ENCODE measurements at places on chromosomes 7 and 10.

DNA sequence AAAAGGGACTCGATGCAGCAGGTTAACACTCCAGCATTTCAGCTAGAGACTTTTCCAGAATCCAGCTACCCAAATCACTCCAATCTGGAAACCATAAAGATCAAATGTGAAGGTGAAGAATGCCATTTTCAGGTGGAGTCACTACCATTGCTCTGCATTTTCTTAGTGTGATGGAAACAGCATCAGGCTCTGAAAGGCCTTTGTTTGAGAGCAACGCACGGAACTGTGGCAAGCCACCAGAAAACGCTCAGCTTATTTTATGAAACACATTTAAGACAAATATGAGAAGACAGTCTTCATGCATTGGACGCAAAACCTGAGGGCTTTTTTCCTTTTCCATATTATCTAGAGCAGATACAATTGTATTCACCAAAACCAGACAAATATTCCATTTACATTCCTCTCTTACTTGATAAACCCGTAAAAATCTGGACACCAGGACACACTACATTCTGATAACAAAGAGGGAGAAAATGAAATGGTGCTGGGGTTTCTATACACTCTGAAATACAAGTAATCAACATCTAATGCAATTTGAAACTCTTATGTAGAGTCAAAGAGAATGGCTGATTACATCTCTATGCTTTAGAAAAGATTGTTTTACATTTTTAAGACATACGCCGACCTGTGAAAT, 99.1 kb downstream of the NRP1 start:
- DNase-seq: no peak

DNA sequence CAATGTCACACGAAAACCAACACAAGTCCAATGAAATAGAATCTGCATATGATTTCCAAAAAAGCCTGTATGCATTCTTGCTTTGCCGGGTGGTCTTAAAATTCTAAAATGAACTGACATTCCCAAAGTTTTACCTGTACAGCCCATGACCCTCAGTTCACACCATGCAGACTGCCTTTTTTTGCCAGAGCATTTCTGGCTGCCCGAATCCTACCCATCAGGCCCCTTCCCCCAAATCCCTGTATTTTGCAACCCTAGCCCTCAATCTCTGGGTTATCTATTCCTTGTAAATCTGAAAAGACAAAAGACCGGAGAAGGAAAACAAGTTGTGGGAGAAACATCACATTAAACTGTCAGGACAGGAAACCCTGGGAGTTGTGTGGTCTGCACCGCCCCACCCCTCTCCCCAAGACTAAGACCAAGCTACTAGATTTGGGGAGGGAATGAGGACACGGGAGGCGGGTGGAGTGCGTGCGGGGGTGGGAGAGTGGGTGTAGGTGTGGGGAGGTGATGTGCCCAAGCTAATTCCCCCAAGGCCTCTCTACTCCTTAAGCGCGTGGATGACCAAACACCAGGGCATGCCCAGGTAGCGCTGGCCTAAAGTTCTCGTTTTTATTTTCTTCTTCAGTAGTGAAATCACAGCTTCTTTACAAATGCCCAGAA, 1.4 kb downstream of the JCAD start:
- DNase-seq: no peak

DNA sequence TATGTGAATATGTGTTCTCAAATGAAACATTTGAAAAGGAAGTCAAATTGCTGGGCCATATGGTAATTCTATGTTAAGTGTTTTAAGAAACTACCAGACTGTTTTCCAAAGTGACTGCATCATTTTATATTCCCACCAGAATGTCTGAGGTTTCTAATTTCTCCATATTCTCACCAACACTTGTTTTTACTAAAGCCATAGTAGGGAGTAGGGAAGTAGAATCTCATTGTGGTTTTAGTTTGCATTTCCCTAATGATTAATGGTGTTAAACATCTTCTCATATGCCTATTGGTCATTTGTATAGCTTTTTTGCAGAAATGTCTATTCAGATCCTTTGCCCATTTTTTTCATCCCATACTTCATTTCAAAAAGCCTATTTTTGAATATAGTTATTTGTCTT, 9.1 kb upstream of the SEMA4G start:
- no peak for DNase-seq

DNA sequence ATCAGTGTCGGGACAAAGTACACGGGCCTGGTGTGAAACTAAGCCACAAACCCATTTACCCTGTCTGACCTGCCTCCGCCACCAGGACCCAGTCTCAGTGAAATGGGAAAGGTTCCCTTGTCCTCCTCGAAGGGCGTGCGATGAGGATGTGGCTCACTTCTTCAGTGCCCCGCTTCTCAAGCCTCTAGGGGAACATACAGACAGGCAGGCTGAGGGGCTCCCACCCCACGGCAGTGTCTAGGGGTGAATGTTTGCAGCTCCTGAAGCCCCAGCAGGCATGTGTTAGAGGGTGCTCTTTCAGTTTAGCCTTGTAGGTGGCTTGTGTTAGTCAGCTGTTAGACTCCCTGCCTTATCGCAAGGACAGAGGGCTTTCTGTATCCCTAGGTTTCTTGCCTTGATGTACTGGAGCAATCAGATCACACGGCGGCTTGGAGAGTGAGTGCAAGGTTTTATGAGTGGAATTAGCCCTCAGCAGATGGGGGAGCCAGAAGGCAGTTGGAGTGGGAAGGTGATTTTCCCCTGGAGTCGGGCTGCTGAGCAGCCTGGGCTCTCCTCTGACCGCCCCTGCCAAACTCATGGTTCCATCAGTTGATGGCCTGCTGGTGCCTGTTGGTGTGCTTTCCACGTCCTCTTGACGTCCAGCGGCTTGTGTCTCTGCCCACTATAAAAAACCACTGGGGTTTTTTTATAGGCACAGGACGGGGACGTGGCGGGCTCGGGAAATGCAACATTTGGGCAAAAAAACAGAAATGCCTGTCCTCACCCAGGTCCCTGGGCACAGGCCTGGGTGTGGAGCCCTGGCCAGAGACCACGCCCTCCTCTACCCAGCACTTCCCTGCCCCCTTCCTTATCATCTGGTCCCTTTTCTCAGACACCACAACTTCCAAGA, 759 bp downstream of the NUDT1 start:
- DNase-seq: no peak

- DNase-seq: no peak
Measured at GRCh38 chr10:76119515-76119914, 688.1 kb downstream of the LRMDA start.

DNA sequence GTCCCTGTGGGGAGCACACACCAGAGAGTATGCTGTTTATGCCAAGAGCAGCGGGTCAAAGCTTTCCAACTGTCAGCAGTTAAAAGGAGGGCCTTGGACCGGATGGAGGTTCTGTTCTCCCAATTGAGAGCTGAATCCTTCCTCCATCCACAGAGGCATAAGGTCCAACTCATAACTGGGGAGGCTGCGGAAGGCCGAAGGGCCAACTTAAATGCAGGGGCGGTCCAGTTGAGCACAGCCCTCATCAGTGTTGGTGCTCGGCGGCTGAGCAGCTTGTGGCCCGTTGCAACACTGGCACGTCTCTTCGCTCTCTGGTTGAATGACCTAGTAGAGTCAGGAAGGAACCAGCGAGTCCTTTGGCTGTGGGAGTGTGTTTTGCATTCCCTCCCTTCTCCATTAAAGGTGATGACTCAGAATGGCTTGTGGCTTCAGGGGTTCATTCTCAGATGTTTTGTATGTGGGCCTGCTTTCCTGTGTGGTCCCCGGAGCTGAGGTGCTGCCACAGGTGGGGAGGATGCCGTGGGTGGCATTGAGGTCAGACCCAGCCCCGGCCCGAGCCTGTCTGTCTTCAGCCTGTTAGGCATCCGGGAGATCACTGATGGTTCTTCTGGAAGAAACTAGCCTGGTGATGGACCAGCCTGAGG, 44.8 kb upstream of the DMBT1 start:
- DNase-seq: peak; percentile 36

DNA sequence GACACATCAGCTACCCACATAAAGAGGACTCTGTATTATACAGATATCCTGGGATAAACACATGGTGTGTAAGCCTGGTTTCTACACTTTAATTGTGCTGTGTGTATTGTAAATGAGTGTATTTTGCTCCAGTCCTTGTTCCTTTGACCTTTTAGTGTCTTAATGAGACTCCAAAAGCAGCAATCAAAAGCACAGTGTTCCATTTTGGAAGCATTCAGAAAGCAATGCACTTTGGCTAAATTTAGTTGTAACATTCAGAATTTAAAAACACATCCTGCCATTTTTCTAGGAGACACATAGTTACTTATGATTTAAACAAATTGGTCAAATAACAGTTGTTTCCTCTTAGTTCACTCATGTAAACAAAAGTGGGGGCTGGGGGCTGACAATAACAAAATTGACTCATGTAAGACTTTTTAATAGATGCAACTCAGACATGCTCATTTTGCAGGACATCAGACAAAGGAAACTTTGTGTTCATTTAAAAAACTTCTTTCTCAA, 122.2 kb downstream of the GPR37 start:
- no peak for DNase-seq

GRCh38 chr10:98589007-98589406, 142.3 kb upstream of the HPS1 start:
- DNase-seq: no peak

DNA sequence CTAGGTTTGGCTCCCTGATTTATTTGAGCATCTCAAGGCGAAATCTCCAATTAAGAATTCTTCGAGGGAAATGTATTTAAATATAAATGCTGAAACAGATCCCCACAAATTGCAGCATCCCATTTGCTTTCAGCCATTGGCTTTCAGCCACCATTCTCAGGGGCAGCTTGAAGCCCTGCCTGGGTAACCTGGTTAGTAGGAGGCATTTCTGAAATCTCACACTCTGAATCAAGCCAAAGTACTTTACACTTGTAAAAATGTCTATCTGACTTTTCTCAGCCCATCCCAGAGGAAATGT, 49.1 kb downstream of the GCC1 start:
- no peak for DNase-seq

GRCh38 chr10:112767156-112767555, 182.9 kb upstream of the TCF7L2 start:
- DNase-seq: no peak

DNA sequence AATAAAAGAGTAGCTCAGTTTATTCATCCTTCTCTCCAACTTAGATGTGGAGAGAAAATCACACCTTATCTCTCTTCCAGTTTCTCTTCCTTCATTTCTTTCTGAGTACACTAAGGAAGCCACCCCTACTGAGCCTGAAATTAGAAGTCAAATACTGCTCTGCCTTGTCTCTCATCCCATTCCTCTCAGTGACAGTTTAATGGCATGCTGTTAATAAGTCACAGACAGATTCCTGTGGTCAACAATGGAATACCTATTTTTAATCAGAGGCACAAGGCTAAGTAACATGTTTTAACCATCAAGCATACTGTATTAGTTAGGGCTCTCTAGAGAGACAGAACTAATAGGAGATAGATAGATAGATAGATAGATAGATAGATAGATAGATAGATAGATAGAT, 253.2 kb downstream of the HTR7 start:
- no peak for DNase-seq

DNA sequence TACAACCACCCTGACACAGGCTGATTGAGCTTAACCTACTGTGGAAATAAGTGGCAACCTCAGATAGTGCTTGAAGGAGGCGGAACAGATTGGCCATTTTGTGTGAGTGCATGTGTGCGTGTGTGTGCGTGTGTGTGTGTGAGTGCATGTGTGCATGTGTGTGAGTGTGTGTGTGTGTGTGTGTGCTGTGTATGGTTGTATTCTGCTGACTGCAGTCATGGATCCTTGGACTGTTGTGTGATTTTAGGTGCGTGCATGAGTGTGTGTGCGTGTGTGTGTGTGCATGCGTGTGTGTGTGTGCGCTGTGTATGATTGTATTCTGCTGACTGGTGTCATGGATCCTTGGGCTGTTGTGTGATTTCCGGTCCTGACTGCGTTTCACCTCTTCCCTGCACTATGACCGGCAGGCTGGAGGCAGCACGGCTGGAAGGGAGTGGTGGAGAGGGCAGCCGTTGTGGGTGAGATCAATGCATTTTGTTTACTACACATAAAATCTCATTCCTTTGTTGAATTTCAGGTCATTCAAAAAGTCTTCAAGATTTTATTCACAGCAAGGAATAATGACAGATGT, 6.3 kb downstream of the IQCE start:
- no peak for DNase-seq

GRCh38 chr10:69317626-69318105, 39.4 kb downstream of the HK1 start:
- DNase-seq: no peak

GRCh38 chr7:155073922-155074321, 3.8 kb downstream of the HTR5A start:
- no peak for DNase-seq

GRCh38 chr7:79787096-79787495, 333.6 kb upstream of the MAGI2 start:
- no peak for DNase-seq

DNA sequence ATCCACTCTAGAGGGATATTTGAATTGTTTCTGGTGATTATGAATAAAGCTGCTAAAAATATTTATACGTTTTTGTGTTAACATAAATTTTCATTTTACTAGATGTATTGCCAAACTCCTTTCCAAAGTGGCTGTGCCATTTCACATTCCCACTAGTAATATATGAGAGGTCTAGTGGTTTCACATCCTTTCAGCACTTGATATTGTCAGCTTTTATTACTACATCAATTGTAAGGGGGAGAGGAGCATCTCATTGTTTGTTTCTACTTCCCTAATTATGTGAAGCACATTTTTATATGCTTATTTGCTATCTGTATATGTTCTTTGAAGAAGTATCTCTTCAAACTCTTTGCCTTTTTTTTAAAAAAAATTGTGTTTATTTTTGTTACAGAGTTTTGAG, 184.5 kb downstream of the ADK start:
- DNase-seq: no peak

GRCh38 chr7:134031835-134032617, 95.1 kb upstream of the LRGUK start:
- no peak for DNase-seq

DNA sequence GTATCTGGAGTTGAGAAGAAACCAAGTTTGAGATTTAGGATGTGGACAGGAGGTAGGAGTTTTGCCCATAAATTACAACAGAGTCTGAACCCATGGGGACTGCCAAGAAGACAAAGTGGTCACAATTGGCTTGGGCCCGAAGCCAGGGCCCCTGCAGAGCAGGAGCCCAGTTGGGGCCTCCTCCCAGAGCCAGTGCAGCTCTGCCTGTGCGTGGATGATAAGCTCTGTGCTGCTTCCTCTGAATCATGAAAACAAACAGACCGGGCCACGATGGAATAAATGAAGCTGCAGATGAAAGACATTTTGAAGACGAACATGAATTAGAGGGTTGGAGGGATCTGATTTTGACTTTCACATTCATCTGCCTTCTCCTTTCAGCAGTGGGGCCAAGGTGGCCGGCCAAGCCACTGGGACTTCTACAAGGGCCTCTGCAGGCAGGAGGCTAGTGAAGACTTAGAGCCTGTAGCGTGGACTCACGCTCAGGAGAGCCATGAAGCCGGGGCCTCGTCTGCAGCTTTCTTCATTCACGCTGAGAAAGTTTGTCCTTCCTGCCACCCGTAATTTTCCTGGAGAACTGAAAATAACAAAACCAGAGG, 156.8 kb upstream of the LYZL1 start:
- no peak for DNase-seq

DNA sequence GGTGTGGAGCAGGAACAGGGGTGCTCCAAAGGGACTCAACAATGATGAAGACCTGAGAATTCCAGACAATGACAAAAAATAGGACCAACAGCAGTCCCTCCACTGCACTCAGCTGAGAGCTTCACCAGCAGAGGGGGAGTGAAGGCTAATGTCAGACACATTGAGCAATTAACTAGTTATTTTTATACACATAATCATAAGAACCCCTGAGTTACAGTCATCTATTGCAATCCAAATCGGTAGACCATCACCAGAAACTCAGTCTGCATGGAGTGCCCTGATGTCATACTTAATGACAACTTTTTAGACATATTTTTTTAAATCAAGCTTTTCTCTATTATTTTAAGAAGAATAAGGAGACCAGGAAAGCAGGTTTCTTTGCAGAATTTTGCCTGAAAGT, 30.6 kb upstream of the IKZF1 start:
- DNase-seq: no peak

- no peak for DNase-seq
Measured at GRCh38 chr10:22854935-22855421, 72.9 kb upstream of the ARMC3 start.
